Upper lobe of left lung (tissue), 6 donors: ENCODE measurements at places on chromosomes 11 and 22. TPM values are rescaled to one million over a fixed set of nuclear protein-coding genes. Genes with fewer than 3 reads are reported as not detected.

GRCh38 chr11:82012276-82012675 lies 721.4 kb downstream of the FAM181B start:
- no peak for DNase-seq

RAPSN gene
- total RNA-seq = 1.1 TPM

DMC1 gene
- 12.3 TPM for total RNA-seq

- no peak for DNase-seq
These were observed 33.5 kb downstream of the ETS1 start for GRCh38 chr11:128553662-128554362.

DNA sequence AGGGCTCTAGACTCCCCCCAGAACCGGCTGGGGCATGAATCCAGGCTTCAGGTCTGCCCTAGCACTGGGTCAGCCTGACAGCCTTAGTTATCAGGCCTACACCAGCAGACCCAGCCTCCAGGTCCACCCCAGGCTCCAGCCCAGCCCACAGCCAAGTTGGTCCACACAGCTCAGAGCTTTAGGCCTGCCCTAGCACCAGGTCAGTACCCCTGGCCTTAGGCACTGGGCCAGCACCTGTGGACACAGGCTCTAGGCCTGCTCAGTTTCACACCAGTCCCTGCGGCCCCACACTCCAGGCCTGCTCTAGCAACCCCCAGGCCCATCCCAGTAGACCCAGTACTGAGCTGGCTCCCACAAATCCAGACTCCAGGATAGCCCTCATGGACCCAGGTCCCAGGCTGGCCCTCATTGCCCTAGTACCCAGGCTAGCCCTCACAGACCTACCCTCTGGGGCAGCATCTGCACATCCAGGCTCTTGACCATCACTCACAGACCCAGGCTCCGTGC lies 52.7 kb downstream of the CLPB start:
- peak; percentile 38 for DNase-seq

- no peak for DNase-seq
These were observed 31.1 kb downstream of the TAF1D start for GRCh38 chr11:93710239-93710638.

IL17REL gene
- total RNA-seq = 0.06 TPM

CCDC81 gene
- 9.3 TPM for total RNA-seq

DNA sequence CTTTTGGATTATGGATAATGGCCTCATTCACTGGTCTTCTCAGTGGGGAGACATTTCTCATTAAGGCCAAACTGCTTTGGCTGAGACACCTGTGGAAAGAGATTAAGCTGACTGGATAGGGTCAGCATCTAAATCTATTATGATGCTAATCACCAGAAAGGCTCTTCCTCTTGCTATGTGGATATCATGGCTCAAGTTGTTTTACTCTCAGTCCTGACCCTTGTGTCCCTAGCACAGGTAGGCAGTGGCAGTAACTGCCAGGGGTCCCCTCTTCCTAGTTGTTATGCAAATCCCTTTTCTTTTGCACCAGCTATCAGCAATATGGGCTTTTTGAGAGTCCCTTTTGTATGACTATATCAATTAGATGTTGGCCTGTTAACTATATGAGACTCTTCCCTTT lies 335.7 kb upstream of the PLET1 start:
- DNase-seq = no peak

DNA sequence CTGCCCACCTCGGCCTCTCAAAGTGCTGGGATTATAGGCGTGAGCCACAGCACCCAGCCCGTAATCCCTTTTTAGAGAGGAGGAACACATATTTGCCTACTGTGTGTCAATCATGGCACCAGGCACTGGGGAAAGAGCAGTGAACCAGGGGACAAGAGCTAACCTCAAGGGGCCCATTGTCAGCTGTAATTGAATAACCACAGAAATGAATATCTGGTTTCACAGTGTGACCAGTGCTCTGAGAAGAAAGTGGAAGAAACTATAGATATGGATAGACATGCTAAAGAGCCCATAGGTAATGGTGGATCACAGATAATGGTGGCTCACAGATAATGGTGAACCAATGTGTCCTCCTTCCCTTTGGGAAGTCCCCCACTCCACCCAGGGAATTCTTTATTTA lies 8.6 kb upstream of the KCTD14 start:
- no peak for DNase-seq

ART1 gene
- total RNA-seq = not detected

DNA sequence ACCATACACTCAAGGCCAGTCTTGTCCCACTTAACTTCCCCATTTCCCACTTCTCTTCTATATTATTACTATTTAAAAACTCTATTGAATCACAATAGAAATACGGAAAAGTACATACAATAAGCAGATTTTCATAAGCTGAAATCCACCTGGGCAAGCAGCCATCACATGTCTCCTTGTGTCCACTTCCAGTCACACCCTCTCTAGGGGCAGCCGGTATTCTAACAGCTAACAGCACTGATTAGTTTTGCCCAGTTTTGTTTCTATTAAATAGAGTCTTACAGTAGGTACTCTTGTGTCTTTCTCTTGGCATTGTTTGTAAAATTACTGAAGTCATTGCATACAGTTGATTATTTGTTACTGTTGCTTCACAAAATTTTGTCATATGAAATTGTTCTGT lies 37.8 kb downstream of the PPP6R3 start:
- peak; percentile 69 for DNase-seq

DNA sequence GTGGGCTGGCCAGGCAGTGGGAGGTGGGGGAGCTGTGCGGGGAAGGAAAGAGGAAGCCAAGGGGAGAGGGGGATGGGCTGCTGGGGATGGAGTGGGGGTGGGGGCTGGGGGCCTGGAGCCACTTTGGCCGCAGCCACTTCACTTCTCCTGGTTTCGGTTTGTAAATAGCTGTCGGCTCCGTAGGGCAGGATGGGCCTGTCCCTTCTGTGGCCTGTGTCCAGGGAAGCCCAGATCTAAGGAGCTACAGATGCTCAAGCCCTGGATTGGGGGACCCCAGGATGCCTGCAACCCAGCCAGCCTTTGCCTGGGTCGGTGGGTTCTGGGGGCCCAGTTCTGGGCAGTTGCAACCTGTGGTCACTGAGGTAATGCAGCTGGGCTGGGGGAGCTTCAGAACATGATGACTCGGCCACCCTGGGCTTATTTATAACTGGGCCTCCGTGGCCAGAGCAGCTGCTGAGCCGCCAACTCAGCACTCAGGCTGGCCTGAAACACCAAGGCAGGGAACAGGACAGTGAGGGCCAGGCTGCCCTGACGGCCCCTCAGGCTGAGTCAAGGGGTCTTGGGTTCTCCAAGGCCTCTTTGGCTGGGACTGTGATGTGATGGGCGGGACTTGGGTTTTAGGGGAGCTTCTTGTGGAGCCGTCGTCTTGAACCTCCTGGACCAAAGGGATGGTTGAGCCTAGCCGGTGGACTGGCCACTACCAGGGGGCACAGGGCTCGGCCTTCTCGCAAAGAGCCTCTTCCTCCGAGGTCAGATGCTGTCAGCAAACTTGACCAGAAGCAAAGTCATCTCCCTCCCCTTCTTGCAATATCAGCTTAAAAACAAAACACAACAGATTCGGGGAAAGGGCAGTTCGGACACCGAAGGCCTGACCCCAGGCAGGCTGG lies 15.0 kb upstream of the SLC39A13 start:
- DNase-seq = peak; percentile 68

DNA sequence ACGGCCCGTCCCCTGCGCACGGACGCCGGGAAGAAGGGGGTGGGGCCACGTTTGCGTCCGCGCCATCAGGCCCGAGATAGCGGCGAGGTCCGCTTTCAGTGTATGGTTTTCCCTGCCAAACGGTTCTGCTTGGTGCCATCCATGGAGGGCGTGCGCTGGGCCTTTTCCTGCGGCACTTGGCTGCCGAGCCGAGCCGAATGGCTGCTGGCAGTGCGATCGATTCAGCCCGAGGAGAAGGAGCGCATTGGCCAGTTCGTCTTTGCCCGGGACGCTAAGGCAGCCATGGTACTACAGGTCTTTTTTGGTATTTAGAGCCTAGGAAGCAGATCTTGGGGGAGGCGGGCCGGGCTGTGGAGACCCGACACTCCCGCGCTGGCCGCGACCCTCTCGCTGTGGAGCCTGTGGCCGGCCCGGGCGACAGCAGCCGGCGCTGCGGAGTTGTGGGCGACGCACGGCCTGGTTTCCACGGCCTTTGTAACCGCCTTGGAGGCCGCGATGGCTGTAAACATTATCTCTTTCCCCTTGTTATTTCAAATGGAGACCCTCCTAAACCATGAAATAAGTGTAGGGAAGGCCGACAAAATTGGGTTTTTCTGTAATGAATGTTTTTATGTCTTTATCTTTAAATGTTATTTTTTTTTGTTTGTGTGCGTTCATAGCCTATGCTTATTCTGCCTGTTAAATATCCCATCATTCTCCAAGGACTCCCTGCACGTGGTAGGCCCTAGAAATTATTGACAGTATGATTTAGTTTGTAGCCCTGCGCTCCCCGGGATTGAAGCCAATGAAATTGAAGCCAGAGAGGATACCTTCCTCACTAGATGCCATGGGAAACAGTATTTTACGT lies at the start of gene AASDHPPT:
TSS of gene AASDHPPT (plus strand) at position 54 of the 847 bp plus-strand sequence. CDS start at position 103, 49 bp downstream.
- DNase-seq = peak; percentile 96
